ENCODE measurements at places on chromosomes 16 and 17.
A peak's percentile ranks its signal among the peaks of the same experiment; 100 is the strongest.

- no peak for DNase-seq
Observed at GRCh38 chr17:32746698-32747097, 130.2 kb downstream of the MYO1D start.

DNA sequence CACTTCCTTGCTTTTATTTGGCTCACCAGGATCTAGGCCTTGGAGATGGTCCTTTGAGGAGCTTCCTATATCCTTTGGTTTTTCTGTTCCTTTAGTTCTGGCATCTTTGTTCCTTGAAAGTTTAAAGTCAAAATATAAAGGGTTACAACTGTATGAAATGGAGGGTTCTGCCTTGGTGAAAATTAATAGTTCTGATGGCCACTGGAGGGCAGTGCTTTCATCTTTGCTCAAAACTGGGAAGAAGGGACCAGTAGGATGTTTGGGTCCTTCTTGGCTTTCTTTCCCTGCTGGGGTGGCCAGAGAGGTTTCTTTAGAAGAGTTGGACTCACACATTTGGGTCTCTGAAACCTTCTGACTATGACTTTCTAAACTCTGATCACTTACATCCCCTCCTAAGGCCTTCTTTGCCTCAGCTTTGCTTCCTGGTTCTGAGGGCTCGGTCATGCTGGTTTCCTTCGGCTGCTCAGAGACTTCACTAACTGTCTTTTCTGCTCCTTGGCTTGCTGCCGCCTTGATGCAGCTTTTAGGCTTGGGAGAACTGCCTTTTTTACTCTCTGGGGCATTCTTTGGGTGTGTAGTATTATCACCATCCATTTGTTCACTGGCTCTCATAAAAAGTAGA lies 10.9 kb upstream of the ITGA2B start:
- no peak for DNase-seq

- DNase-seq, result no peak
Observed at GRCh38 chr17:56119936-56120335, 33.3 kb upstream of the ANKFN1 start.

- no peak for DNase-seq
Observed at GRCh38 chr17:67993998-67994361, 2.3 kb downstream of the C17orf58 start.

DNA sequence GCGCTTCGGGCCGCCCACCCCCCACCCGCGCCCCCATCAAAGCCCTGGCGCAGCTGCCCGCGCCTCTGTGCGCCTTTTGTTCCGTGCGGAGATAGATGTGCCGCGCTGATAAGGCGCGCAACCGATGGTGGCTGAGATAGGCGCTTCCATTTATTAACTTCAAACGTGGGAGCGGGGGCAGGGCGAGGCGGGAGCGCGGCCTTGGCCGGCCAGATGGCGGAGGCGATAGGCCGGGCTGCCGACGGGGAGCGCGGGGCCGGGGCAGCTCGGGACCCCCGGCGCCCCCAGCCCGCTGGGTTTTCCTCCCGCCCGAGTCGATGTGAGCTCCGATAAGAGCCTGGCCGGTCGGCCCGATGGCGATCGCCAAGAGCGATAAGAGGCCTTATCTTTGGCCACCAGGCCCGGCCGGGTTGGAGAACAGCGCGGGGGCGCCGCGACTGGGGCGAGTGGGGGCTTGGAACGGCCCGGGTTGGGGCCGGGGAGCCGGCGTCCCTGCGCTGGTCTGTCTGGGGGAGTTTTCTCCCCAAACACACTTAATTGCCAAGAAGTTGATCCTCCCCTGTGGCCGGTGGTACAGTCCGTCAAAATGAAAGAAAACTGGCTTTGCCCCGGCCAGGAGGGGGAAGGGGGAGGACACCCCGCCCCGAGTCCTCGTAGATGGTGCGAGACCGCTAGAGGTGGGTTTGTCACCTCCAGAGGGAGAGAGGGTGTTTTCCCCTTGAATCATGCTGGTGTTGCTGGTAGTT lies 2.7 kb downstream of the ZFPM1 start:
- DNase-seq, result no peak

GRCh38 chr17:3528403-3528851 lies 29.2 kb downstream of the TRPV3 start:
- peak; percentile 69 for DNase-seq

DNA sequence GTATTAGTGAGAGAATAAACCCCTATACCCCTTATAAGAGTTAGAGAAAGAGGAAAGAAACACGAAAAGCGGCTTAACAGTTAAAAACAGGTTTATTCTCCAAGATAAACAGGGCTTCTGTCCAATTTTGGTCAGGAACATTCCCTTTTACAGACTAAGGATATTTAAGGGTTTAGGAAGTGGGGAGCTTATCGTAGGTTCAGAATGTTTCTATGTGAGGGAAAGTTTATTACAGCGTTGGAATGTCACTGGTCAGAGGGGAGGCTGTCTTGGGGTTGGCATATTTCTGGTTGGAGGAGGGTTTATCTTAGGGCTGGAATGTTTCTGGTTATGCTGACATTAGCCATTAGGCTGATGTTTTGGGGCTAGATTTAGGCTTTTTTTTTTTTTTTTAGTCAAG lies 34.1 kb upstream of the WWOX start:
- no peak for DNase-seq

GRCh38 chr16:56534847-56535383 lies 15.1 kb upstream of the BBS2 start:
- no peak for DNase-seq

DNA sequence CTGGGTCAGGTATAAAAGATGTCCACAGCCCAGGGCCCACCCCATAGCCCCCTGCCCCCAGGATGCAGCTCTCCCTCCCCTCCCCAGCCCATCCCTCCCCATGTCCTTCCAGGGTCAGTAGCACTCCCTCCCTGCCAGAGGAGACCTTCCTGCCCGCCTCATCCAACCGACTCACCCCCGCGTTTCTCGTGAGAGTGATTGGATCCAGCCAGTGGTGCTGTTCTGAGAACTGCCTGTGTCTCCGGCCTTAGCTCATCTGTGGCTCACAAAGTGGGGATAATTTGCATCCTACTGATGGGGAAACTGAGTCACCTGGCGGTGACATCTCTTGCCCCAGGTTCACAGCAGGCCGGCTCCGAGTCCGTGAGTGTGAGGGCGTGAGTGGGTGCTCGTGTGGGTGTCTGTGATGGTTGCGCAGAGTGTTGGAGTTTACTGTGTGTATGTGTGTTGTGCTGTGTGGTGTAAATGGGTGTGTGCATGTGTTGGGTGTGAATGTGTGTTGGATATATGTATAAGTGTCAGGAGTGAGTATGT lies 90.7 kb upstream of the GSE1 start:
- DNase-seq, result no peak

DNA sequence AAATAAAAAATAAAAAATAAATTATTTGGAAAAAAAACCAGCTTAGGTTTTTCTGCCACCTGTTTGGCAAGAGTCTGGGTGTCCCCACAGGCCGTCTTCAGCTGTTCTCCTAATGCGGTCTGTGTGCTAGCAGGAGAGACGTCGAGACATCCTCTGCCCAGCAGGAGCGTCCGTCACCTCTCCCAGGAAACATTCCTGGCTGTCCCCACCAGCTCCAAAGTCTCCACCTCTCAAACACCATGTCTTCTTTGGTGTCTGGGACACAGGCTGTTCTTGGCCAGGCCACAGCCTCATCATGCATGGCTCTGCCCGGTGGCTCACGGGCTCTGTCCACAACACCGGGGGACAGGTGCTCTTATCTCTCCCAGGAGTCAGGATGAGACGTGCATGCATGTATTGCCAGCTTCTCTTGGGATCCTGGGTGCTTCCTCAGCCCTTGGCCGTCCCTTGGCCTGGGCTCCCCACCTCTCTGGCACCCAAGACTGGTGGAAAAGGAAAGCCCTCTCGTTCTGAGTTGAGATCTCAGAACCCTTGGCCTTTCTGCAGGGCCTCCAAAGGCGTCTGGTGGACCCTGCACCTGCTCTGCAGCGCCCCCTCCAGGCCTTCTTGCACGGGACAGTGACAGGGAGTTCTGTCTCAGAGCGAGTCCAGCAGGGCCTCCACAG lies 84.9 kb upstream of the CBX4 start:
- peak; percentile 8 for DNase-seq

- no peak for DNase-seq
Observed at GRCh38 chr17:42584880-42585279, 7.4 kb upstream of the PSMC3IP start.

DNA sequence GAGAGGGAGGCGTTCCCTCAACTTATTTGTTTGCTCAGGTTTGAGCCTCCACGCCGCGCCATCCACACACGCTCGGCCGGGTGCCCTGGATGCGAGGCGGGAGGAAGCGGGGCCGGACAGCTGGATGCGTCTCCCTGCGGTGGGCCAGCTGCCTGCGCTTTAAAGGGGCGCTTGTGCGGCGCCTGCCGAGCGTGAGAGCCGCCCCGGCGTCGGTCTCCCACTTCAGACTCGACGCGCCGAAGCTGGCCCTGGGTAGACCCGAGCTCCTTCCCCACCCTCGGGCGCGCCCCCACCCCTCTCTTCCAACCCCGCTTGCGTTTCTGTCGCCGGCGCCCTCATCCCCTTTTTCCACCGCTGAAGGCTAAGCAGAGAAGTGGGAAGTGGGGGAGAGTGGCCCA lies 527 bp upstream of the CHAD start:
- peak; percentile 65 for DNase-seq

DNA sequence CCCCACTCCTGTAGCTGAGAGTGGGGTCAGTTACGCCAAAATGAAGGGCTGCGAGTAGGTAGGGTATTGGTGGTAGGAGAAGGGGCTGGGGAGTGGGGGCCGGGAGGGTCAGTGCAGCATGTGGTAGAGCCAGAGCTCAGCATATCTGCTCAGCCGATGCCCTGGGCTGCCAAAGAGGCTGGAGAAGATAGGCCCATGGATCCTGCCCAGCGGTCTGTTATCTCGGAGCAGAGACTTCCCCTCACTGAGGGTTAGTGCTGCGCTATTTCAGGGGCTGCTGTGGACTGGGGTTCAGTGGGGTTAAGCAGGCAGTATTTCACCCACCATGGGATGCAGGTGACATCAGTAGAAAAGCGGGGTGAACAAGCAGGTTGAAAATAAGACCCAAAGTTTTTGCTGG lies 19.7 kb downstream of the RHBDL3 start:
- DNase-seq, result no peak

DNA sequence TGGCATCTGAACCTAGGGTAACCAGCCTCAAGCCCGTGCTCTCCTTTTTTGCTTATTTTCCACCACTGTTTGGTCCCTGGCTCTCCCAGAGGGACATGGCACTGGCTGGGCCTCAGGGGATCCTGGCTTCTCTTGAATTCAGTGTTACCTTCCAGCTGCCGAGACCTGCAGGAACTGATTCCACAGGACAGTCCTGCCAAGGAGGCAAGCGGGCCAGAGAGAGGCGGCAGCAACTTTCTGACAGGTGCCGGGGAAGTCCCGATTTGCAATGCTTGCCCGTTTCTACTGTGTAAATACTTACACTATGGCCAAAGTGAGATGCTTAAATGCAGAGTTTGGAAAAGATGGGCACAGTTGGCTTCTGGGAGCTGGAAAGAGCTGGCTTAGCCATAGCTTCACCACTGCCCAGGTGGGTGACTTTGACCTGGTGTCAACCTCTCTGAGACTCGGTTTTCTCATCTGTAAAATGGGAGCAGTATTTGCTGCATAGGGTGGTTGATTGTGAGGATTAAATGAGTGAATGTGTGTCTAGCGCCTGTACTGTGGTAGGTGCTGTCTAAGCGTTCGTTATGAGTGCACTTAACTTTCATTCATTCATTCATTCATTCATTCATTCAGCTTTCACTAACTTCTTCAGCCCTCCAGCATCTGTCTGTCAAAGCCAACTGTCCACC lies 124.9 kb downstream of the CMIP start:
- no peak for DNase-seq

- no peak for DNase-seq
Observed at GRCh38 chr17:50858486-50859225, 7.5 kb downstream of the TOB1 start.

- peak; percentile 87 for DNase-seq
Observed at GRCh38 chr17:78974635-78975591, 4.8 kb downstream of the LGALS3BP start.

GRCh38 chr17:2751491-2751890 lies 2.0 kb upstream of the CCDC92B start:
- no peak for DNase-seq

DNA sequence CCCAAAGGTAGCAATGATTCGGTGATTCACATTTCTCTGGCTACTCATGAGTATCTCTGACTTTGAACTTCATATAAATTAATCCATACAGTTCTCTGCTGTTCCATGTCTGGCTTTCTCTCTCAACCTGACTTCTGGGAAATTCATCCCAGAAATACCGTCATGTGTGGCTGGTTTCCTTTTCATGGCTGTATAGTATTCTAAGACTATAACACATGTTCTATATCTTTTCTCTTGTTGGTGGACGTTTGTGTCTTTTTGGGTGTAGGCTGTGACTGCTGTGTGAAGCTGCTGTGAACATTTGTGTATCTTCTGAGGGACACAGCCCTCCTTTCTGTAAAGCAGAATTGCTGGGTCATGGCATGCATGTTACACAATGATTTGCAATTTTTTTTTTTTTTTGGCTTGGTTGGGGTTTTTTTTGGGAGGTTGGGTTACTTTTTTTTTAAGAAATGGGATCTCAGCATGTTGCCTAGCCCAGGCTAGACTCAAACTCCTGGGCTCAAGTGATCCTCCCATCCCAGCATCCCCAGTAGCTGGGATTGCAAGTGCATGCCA lies 6.3 kb downstream of the TTYH2 start:
- no peak for DNase-seq

DNA sequence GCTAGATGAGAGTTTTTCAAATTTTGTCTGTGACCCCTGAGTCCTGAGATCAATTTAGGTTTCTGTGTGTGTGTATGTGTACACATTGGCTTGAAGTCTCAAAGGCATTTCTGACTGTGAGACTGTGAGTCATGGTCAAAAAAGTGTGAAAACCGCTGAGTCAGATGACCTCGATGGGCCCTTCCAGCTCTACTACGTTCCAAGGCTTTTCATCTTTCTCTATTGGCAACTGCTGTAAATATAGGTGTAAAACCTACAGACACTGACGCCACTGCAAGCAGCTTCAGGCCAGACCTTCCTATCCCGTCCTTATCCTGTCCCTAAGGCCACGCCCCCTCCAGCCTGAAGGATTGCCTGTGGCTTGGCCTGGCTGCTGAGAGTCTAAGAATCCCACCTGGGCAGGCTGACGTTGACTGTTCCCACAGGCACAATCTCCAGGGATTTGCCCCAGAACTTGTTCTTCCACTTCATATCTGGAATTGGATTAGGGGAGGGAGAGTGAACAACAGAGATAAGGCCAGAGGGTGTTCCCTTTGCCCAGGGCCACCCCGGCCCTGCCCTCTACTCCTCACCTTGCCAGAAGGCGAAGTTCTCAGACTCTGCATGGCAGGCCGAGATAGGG lies 11.3 kb downstream of the OSBPL7 start:
- no peak for DNase-seq

GRCh38 chr17:78862073-78863023 lies 21.7 kb upstream of the USP36 start:
- DNase-seq, result peak; percentile 44

Data from muscle of back (tissue), 13 donors.